Heart right ventricle (tissue), 16 donors: ENCODE measurements at places on chromosomes 5 and 9. TPM values are rescaled to one million over a fixed set of nuclear protein-coding genes. Genes with fewer than 3 reads are reported as not detected.

The LCNL1 gene
- 6.6 TPM for total RNA-seq

The HMMR gene
- 0.31 TPM for total RNA-seq

The CFAP157 gene
- total RNA-seq = 0.10 TPM

- H3K27me3 ChIP-seq = no peaks in the 10 kb centered on the region
- no peak for DNase-seq
- no peak overlapping the region for H3K4me3 ChIP-seq
- H3K36me3 ChIP-seq = peaks cover 14% of the 10 kb centered on the region
- no peak overlapping the region for H3K27ac ChIP-seq
Observed at GRCh38 chr9:121154782-121155181, 46.9 kb downstream of the RAB14 start.

DNA sequence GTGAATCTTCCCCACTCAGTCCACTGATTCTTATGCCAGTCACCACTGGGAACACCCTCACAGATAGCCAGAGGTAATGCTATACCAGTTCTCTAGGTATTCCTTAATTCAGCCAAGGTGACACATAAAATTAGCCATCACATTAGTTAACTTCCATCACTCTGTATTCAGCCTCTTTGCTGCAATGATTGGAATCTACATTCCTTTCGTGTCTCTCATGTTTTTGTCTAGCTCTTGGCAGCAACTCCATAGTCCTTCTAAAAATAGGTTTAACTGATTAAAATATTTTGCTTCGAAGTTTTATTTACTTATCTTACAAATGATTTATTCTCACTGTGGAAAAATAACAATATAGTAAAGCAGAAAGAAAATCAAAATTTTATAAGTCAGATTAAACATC lies 19.6 kb upstream of the RNF20 start:
- no peaks in the 10 kb centered on the region for H3K36me3 ChIP-seq
- H3K27ac ChIP-seq = peak overlapping the region; percentile 29
- H3K4me3 ChIP-seq = no peak overlapping the region
- no peak for DNase-seq
- H3K4me1 ChIP-seq = peaks cover 7% of the 10 kb centered on the region
- no peaks in the 10 kb centered on the region for H3K27me3 ChIP-seq

DNA sequence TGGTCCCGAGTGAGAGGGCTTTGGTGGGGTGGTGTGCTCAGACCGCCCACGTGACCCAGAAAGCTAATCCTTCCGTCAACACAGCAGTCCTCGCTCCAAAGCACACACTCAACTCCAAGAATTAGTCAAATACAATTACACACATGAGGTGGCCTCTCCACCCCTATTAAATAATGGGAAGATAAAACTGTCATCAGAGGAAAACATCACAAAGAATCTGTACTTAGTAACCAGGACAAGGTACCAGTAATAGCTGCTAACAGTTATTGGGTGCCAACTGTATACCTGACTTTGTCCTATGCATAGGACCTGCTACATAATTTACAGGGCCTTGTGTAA lies 222.8 kb downstream of the HSPA4 start:
- H3K4me1 ChIP-seq = no peaks in the 10 kb centered on the region
- no peak overlapping the region for H3K4me3 ChIP-seq
- DNase-seq = no peak
- no peaks in the 10 kb centered on the region for H3K27me3 ChIP-seq

DNA sequence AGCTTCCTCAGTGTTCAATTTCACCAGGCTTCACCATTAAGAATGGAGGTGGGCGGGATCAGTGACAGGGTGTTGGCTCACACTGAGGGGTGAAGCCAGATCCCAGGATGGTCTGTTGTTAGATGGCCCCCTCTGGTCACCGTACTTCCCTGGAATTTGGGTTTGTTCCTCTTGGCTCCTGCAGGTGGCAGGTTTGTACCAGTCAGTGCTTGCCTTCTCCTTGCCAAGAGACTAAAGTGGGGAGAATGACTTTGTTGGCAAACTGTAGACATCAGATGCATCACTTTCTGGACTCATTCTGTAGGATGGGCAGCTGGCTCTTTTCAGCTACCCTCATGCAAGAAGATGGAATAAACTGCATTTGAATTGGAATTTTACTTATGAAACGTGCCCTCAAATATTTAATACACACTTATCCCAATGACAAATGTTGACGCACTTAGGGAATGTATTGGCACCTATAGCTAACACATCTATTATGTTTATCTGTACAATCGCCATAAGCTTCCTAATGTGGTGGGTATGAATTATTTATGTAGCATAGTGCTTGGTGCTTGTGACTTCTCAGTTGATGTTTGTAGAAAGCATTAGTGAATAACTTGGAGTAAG lies 31.4 kb upstream of the ANKRD55 start:
- H3K27ac ChIP-seq = no peak overlapping the region
- peaks cover under 1% of the 10 kb centered on the region for H3K4me1 ChIP-seq
- H3K4me3 ChIP-seq = no peak overlapping the region
- no peak for DNase-seq
- H3K27me3 ChIP-seq = no peaks in the 10 kb centered on the region

- peak overlapping the region; percentile 87 for H3K27ac ChIP-seq
- H3K27me3 ChIP-seq = no peaks in the 10 kb centered on the region
- peaks cover 15% of the 10 kb centered on the region for H3K4me1 ChIP-seq
- DNase-seq = no peak
- H3K4me3 ChIP-seq = peak overlapping the region; percentile 69
Observed at GRCh38 chr5:43312699-43313034, 545 bp downstream of the HMGCS1 start.

- H3K27me3 ChIP-seq = no peaks in the 10 kb centered on the region
- no peaks in the 10 kb centered on the region for H3K4me1 ChIP-seq
- no peak for DNase-seq
- no peak overlapping the region for H3K4me3 ChIP-seq
Observed at GRCh38 chr5:161190778-161191177, 338.8 kb upstream of the ATP10B start.

DNA sequence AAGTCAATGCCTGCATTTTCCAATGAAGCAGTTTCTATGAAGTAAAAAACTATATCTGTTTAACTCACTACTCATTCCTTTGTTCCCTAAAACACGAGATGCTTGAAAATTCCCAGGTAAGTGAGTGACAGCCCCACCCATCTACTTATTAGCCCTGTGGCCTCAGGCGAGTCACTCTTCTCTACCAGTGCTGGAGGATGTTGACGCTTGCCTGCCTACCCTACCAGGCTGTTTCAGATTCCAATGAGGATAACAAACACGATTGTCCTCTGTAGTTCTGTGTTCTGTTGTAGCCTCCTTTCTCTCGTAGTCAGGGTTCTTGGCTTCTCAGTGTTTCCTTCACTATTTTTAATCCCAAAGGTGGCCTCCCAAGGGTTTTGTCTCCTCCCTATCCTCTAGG lies 388.8 kb downstream of the KDM4C start:
- H3K4me1 ChIP-seq = peaks cover 53% of the 10 kb centered on the region
- H3K27me3 ChIP-seq = no peaks in the 10 kb centered on the region
- DNase-seq = no peak
- no peaks in the 10 kb centered on the region for H3K36me3 ChIP-seq
